Thoracic aorta (tissue), 2 donors: ENCODE measurements at places on chromosomes 3 and 15.

DNA sequence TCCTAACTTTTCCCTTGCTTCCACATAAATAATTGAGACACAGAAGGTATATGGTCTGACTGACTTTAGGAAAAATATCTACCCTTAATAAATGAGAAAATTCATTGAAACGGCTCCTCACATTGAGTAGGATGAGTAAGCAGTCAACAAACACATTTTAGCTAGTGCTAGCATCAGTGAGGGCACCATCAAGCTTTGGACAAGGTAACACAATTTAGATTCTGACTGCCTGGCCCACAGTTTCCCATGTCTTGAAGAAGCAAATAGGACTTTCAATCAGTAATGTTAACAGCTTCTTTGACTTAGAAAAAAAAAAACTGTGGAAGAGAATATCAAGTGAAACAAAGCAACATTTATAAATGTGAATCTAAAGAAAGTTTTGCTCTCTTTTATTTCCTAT is 70.1 kb upstream of the MBNL1 start:
- DNase-seq: no peak

GRCh38 chr3:23518441-23518840 is 287.3 kb upstream of the UBE2E1 start:
- no peak for DNase-seq

- DNase-seq: no peak
Observed at GRCh38 chr3:141386611-141387111, 18.4 kb downstream of the ZBTB38 start.

- DNase-seq: no peak
Observed at GRCh38 chr3:74614107-74614967, at the start of gene CNTN3. CNTN3 (minus strand) TSS chr3:74614659; CDS start chr3:74521112, 93,547 bp downstream.

GRCh38 chr3:9130345-9131305 is 118.8 kb downstream of the SRGAP3 start:
- DNase-seq: no peak

DNA sequence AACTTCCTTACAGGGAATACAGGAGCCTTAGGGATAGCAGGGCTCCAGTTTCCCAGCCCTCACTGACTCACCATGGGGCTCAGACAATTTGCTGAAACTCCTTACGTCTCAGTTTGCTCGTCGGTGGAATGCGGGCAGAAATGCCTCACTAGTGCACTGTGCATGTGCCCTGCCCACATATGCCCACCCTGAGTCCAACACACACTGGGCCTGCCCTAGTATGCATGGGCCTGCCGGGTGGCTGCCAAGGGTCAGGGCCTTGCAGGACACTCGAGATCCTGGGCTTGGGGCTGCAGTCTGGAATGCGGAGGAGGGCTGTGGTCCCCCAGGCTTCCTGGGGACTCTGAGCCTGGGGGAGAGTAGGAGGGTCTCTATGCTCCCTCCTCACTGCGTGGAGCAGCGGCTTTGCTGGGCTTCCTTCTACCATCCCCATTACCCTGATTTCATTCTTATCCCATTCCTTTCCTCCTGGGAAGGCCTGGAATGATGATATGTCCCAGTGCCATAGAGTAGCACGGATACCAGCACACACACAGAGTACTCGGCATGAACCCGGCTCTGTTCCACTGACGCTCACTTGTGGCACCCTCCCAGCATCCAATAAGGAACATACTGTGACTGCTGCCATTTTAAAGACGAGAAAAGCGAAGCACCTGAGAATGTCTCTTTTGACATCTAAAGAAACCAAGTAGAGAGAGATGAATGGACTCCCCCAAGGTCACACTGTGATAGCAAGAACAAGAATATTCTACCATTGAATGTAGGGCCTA is 124.2 kb downstream of the ASB7 start:
- no peak for DNase-seq

- DNase-seq: no peak
Observed at GRCh38 chr3:179068779-179069530, 2.7 kb downstream of the ZMAT3 start.

DNA sequence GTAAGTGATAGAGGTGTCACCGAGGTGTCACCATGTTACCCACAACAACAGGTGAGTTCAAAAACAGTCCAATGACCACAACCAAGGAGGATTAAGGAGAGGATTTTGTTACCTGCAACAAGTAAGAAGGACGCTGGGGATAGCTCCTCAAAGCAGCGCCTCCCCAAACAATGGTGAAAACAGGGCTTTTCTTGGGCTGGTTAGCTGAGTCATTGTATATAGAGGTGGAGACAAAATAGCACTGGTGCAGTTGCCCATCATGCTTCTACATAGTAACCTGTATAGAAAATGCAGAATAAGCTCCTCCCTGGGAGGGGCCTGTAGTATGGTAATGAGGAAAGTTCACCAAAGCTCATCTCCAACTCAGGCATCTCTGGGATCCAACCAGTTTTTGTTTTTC is 116.9 kb upstream of the EIF1B start:
- DNase-seq: no peak

DNA sequence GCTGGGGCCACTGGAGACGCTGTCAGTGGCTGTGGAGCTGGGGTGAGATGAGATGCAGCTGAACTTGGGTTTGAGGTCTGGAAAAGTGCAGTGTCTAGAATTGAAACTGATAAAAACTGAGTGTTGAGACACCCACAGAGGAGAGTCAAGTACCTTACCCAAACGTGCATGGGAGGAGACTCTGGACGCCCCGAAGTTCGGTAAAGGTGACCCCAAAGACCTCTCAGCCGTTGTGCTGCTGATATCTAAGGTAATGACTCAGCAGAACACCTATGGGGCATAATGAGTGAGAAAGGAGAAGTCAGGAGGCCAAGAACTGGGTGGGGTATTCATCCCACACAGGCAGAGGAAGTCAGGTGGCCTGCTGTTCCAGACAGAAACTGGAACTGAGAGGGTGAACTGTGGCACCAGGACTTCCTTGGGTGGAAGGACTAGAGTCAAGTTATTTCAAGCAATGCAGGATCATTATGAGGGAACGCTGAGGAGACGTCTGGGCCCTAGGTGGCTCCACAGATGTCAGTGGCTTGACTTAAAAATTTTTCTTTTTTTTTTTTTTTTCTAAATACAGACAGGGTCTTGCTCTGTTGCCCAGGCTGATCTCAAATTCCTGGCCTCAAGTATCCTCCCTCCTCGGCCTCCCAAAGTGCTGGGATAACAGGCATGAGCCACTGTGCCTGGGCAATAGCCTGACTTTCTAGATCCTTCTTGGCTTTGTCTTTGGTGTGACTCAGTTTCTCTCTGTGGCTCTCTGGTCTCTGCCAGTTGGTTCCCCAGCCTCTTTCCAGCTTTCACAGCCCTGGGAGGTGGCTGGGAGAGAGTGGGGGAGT is 67.6 kb upstream of the GCNT3 start:
- no peak for DNase-seq

DNA sequence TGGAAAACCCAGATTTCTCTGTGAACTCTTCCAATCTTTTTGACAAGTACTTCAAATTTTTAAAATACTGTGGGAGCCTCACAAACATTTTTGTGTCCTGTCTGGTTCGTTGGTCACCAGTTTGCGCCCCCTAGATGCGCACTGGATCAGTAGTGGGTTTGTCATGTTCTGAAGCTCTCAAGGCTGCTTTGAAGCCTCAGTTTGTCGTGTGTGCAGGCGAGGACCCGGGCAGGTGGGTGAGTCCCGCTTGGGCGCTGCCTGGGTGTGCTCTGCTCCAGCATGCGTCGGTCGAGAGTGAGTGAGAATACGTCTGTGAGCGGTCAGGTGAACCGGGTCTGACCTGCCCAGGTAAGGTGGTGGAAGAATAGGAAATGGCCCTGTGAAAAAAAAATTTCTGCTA is 17.3 kb upstream of the AEN start:
- DNase-seq: no peak

GRCh38 chr3:46957092-46957820 is 19.3 kb downstream of the CCDC12 start:
- no peak for DNase-seq

GRCh38 chr15:98876451-98877369 is 130.9 kb downstream of the PGPEP1L start:
- DNase-seq: no peak

DNA sequence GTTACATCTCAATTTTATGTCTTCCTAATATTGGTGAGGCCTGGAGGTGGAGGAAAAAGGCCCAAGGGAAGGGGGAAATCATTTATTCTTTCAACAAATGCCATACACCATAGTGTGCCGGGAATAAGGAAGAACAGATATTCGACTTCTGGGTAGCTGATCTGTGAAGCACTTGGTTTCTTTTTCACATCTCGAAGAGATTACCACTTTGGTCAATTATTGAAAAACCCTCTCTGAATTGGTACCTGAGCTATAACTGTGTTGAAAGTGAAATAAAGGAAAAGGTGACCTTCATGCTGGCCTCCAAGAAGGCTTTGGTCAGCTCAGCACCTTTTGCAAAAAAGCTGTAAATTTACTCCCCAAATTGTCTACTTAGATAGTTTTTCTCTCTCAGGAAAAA is 14.2 kb upstream of the MB21D2 start:
- DNase-seq: no peak

DNA sequence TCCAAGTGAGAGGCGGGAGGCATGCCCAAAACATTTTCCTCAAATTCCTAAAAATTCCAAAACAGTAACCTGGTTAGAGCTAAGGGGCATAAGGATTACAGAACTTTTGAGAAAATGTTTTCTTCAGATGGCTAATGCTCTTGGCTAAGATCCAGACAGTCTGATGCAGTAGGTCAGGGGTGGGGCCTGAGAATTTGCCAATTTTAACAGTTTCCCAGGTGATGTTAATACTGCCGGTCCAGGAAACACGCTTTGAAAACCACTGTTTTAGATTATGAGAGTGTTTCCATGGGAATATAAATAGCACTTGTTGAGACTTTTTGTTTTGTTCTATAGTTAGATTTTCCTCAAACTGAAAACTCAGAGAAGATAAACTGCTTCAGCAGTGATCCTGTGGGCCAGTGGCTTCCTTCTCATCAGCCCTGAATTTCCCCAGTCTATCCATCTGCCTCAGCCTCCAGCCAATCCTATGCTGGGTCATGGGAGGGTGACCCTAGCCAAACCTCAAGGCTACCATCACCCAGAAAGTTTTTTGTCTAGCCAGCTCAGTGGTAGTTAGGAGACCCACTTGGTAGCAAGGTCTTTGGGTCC is 71.6 kb upstream of the ACP3 start:
- no peak for DNase-seq

- no peak for DNase-seq
Observed at GRCh38 chr3:119891944-119892721, 110.2 kb downstream of the NR1I2 start.

GRCh38 chr3:159884661-159885402 is 103.8 kb upstream of the IL12A start:
- DNase-seq: no peak

GRCh38 chr15:77421370-77421700 is 647 bp downstream of the HMG20A start:
- DNase-seq: no peak

GRCh38 chr3:155334914-155335723 is 41.6 kb upstream of the STRIT1 start:
- no peak for DNase-seq

DNA sequence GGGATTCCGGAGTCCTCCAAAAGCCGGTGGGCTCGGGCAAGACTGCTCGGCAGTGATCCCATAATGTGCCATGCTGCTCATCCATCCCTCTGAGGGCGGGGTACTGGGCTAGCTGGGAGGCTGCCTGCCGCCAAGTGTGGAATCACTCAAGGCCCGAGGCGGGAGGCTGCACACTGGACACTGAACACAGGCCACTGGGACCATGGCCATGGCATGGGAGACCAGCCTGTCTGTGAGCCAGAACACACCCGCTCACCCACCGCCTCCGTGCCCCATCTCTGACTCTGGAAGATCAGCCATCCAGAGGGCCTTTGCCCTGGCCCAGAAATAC is 1.4 kb downstream of the C3orf22 start:
- no peak for DNase-seq

DNA sequence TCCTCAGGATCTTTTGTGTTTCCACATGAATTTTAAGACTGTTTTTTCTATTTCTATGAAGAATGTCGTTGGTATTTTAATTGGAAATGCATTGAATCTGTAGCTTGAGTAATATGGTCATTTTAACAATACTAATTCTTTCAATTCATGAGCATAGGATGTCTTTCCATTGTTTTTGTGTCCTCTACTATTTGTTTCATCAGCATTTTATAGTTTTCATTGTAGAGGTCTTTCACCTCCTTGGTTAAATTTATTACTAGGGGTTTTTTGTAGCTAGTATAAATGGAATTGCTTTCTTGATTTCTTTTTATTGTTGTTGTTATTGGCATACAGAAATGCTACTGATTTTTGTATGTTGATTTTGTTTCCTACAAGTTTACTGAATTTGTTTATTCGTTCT is 17.3 kb upstream of the ATP2C1 start:
- DNase-seq: no peak

DNA sequence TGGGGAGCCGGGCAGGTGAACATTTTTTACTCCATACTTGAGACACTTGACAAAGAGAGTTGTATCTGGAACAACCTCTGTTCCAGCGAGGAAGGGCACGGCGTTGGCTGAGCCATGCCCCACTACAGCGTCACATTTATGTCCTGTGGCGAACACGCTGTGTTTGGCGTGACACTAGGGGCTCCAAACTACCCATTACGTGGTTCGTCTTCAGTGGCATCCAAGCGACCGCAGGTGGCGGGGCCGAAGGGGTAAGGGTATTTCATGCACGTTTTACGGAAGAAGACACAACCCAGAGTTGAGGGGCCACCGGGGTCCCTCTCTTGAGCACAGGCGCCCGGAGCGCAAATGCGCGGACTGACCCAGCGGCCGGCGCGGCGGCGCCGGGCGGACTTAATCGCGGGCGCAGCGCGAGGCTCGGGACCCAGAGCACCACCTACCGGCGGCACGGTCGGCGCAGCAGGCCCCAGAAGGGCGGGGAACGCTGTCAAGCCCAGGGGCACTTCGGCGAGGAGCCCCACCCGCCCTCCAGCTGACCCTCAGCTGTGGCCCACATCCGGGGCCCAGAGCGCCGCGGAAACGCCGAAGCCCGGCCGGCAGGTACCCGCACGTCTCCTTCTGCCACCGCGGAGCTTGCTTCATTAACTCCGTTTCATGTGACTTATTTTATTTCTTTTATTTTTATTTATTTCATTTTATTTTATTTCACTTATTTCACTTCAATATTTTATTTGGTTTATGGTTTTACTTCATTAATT is 36.4 kb upstream of the TRIM71 start:
- DNase-seq: no peak

DNA sequence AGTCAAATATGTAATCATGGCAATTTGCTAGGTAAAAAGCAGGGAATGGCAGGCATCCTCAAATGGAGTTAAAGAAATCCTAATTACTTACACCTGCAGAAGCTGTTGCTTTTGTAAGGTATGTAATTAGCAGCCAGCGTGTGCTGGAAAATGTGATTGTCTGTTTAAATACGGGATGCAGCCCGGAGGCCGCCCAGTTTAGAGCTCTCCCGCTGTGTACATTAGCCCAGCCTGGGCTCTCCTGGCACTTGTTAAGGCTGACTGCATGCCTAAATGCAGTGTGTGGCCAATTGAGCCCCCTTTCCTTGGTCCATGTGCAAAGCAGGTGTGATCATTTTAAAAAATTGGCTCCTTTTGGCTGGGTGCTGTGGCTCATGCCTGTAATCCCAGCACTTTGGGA is 9.0 kb downstream of the DPH3 start:
- no peak for DNase-seq

DNA sequence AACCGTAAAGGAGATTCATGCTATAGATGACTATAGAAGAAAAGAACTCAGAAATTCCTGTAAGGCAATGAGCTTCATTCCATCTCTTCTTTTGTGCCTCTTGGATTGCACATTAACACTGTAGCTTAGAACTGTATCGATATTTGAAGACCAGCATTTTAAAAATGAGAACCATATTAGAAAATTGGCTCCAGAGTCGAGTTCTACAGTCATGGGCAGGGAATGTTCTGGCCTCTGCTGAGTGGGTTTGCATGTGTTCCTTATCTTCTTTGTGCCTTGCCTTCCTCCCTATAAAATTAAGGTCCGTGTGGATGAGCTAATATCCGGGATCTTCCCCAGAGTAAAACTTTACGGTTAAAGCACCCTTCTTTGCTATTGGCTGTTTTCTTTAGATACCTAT is 77.4 kb upstream of the PLCL2 start:
- DNase-seq: no peak
